ENCODE measurements at places on chromosomes 6 and 20.

DNA sequence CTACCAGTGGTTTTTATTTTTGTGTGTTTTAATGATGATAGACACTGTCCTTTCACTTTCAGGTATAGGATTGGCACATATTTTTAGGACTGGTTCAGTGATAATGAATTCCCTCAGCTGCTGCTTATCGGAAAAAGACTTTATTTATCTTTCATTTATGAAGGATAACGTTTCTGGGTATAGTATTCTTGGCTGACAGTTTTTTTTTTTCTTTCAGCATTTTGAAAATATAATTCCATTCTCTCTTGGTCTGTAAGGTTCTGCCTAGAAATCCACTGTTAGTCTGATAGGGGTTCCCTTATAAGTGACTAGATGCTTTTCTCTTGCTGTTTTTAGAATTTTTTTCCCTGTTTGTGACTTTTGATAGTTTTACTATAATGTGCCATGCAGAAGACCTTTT lies 313.1 kb downstream of the TENT5A start:
- H3K4me1 ChIP-seq, result no peaks in the 10 kb centered on the region
- H3K36me3 ChIP-seq, result no peaks in the 10 kb centered on the region
- H3K27me3 ChIP-seq, result no peaks in the 10 kb centered on the region
- H3K27ac ChIP-seq, result no peak overlapping the region
- DNase-seq, result no peak

DNA sequence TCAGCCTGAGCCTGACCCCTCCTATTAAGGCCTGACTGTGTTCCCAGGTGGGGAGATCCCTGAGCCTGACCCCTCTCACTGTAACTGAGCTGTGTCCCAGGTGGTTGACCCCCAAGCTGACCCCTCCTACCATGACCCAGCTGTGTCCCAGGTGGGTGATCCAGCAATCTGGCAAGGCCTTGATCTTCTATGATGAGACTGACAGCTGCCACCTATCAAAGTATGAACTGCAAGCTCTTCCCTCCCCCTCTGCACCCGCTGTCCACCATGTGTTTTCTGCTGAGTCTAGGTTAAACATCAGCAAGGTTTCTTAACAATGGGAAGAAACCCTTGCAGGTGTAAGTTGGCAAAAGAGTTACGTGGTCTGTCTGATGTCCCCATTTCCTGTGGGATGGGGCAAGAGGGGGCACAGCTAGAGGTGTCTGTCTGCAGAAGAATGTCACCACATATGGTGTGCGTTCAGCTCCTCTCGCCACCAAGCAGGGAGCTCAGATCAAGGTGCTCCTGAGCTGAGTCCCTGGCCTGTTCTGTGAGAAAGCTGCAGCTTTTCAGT lies 5.9 kb downstream of the PXDC1 start:
- H3K4me1 ChIP-seq, result peaks cover 6% of the 10 kb centered on the region
- peaks cover 49% of the 10 kb centered on the region for H3K27me3 ChIP-seq
- DNase-seq, result no peak
- H3K36me3 ChIP-seq, result no peaks in the 10 kb centered on the region
- H3K27ac ChIP-seq, result no peak overlapping the region
- H3K4me3 ChIP-seq, result no peak overlapping the region

- no peaks in the 10 kb centered on the region for H3K27me3 ChIP-seq
- peaks cover 46% of the 10 kb centered on the region for H3K36me3 ChIP-seq
- no peak overlapping the region for H3K27ac ChIP-seq
- DNase-seq, result no peak
- H3K4me3 ChIP-seq, result no peak overlapping the region
- no peaks in the 10 kb centered on the region for H3K4me1 ChIP-seq
These were observed 12.2 kb downstream of the GTPBP2 start for GRCh38 chr6:43616725-43617472.

- DNase-seq, result no peak
- peaks cover 24% of the 10 kb centered on the region for H3K27me3 ChIP-seq
- H3K36me3 ChIP-seq, result no peaks in the 10 kb centered on the region
- H3K4me1 ChIP-seq, result peaks cover 6% of the 10 kb centered on the region
- H3K4me3 ChIP-seq, result no peak overlapping the region
These were observed 140.6 kb downstream of the RPS12 start for GRCh38 chr6:132954936-132955335.

- peaks cover 58% of the 10 kb centered on the region for H3K4me1 ChIP-seq
- H3K4me3 ChIP-seq, result peak overlapping the region; percentile 45
- no peak for DNase-seq
- H3K27me3 ChIP-seq, result no peaks in the 10 kb centered on the region
These were observed 27.7 kb downstream of the RIPOR2 start for GRCh38 chr6:24907919-24908649.

- H3K27me3 ChIP-seq, result no peaks in the 10 kb centered on the region
- H3K4me3 ChIP-seq, result no peak overlapping the region
- no peaks in the 10 kb centered on the region for H3K4me1 ChIP-seq
- no peak for DNase-seq
- no peak overlapping the region for H3K27ac ChIP-seq
These were observed 9.3 kb downstream of the ANGPT4 start for GRCh38 chr20:906703-907270.

DNA sequence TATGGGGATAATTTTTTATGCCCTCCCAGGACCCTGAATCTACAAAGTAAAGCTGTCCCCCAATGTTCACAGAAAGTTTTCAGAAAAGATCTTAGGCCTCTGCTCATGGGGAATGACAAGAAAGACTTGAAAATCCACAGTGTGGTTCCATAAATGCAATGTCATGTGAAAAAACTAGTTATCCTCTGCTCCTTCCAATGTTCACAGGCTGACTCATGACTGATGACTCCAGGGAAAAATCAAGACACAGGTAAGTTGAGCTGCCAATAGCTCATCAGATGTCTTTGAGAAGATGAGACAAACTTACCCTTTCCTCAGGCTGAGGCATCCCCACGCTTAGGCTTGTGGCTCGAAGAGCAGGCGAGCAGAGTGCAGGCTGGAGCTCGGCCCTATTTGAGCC lies 14.8 kb upstream of the BCLAF1 start:
- H3K36me3 ChIP-seq, result no peaks in the 10 kb centered on the region
- H3K27ac ChIP-seq, result no peak overlapping the region
- no peak overlapping the region for H3K4me3 ChIP-seq
- no peaks in the 10 kb centered on the region for H3K4me1 ChIP-seq
- no peak for DNase-seq

GRCh38 chr6:168666699-168667427 lies 225.9 kb downstream of the SMOC2 start:
- no peak overlapping the region for H3K27ac ChIP-seq
- H3K4me1 ChIP-seq, result no peaks in the 10 kb centered on the region
- no peaks in the 10 kb centered on the region for H3K27me3 ChIP-seq
- no peaks in the 10 kb centered on the region for H3K36me3 ChIP-seq
- no peak overlapping the region for H3K4me3 ChIP-seq

DNA sequence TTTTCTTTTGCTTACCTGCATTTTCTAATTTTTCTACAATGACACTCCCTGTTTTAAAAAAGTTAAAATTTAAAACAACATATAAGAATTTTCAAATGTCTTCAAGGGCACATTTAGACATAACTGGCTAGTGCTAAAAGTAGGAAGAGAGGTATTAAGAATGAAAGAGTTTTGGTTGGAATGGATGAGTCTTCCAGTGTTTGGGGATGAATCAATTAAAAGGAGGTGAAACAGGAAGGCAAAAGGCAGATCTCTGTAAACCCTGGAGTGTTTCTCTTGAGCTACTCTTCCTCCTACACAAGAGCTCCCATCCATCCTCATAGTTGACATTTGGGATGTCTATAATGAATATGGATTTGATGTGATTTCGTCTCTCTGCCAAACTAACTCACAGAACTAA lies 238.5 kb upstream of the SUPT3H start:
- H3K4me1 ChIP-seq, result peaks cover 52% of the 10 kb centered on the region
- H3K27ac ChIP-seq, result peak overlapping the region; percentile 50
- H3K4me3 ChIP-seq, result no peak overlapping the region
- no peaks in the 10 kb centered on the region for H3K27me3 ChIP-seq

- H3K27ac ChIP-seq, result no peak overlapping the region
- H3K4me3 ChIP-seq, result no peak overlapping the region
- no peak for DNase-seq
These were observed 121.5 kb downstream of the DNAH8 start for GRCh38 chr6:38836585-38836984.

- no peak for DNase-seq
- no peaks in the 10 kb centered on the region for H3K36me3 ChIP-seq
- no peak overlapping the region for H3K27ac ChIP-seq
- H3K27me3 ChIP-seq, result peaks cover 60% of the 10 kb centered on the region
- H3K4me3 ChIP-seq, result peak overlapping the region; percentile 24
These were observed 823 bp downstream of the NHLRC1 start for GRCh38 chr6:18121580-18122127.

- H3K27me3 ChIP-seq, result no peaks in the 10 kb centered on the region
- no peak for DNase-seq
- no peak overlapping the region for H3K27ac ChIP-seq
- H3K4me3 ChIP-seq, result no peak overlapping the region
- no peaks in the 10 kb centered on the region for H3K4me1 ChIP-seq
These were observed 11.8 kb upstream of the BPIFB6 start for GRCh38 chr20:33019465-33020277.

- peaks cover 29% of the 10 kb centered on the region for H3K4me1 ChIP-seq
- no peaks in the 10 kb centered on the region for H3K36me3 ChIP-seq
- no peak overlapping the region for H3K4me3 ChIP-seq
- no peak for DNase-seq
These were observed 20.6 kb upstream of the SLC9A8 start for GRCh38 chr20:49792006-49792405.

DNA sequence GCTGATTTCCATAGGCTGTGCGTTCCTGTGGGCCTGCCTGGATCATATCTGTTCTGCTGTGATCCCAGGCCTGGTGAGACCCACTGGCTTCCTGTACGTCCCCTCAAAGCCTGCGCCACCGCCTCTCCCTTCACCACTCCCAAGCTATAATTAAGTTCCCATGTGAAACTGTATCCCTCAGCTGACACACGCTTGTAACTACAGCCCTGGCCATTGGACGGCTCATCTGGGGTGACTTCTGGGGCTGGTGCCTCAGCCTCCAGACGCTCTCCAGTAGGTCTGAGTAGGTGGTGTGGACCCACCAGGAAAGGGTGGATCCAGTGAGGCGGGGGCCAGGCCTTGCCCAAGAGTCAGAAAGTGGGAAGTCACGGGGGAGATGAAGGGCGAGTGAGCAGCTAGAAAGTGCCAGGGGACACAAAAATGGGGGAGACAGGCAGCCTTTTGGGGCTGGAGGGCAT lies 21.0 kb downstream of the PPARD start:
- no peak for DNase-seq
- peaks cover 24% of the 10 kb centered on the region for H3K4me1 ChIP-seq
- no peak overlapping the region for H3K4me3 ChIP-seq

- peaks cover 5% of the 10 kb centered on the region for H3K4me1 ChIP-seq
- no peak overlapping the region for H3K27ac ChIP-seq
- no peak overlapping the region for H3K4me3 ChIP-seq
- H3K36me3 ChIP-seq, result no peaks in the 10 kb centered on the region
- DNase-seq, result no peak
- H3K27me3 ChIP-seq, result peaks cover 5% of the 10 kb centered on the region
These were observed 167.8 kb upstream of the CENPW start for GRCh38 chr6:126172131-126172530.

- no peaks in the 10 kb centered on the region for H3K36me3 ChIP-seq
- no peak overlapping the region for H3K27ac ChIP-seq
- no peaks in the 10 kb centered on the region for H3K27me3 ChIP-seq
- H3K4me3 ChIP-seq, result no peak overlapping the region
- DNase-seq, result no peak
- H3K4me1 ChIP-seq, result no peaks in the 10 kb centered on the region
These were observed 388.2 kb downstream of the TBC1D32 start for GRCh38 chr6:120945905-120946594.

DNA sequence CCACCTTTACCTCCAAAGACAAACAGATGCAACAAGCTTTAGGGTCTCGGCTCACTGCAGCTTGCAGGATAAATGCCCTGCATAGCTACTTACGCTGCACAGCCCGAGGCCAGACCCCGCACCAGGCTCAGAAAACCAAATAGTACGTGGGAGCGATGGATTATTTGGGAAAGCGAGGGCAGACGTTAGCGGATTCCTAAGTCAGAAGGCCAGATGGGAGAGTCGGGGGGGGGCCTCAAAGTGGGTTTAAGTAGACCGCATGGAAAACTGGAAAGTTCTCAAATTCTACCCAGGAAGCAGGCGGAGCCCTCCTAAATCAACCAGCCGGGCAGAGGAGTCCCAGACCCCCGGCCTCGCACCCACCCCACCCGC lies 382 bp downstream of the SFT2D1 start:
- peaks cover 7% of the 10 kb centered on the region for H3K4me1 ChIP-seq
- H3K27me3 ChIP-seq, result peaks cover 2% of the 10 kb centered on the region
- DNase-seq, result no peak
- peaks cover 13% of the 10 kb centered on the region for H3K36me3 ChIP-seq
- peak overlapping the region; percentile 89 for H3K4me3 ChIP-seq

DNA sequence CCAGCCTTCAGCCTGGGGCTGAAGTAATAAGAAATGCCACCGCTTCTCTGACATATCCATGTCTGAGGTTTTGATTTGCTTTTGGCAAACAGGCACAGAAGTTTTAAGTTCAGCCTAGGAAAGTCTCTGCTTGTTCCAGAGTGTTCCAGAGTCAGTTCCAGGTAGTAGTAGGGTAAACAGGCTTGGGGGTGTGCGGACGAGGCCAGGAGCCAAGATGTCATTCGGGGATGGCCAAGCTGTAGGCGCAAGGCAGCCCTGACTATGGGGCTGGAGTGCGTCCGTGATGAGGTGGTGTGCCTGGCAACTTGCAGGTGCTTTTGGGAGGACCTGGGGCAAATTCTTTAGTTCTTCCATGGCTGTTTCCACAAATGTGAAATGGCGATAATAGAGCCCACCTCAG lies 60.3 kb downstream of the IRF4 start:
- peaks cover 5% of the 10 kb centered on the region for H3K36me3 ChIP-seq
- no peak overlapping the region for H3K4me3 ChIP-seq
- no peaks in the 10 kb centered on the region for H3K27me3 ChIP-seq
- H3K4me1 ChIP-seq, result peaks cover 34% of the 10 kb centered on the region

DNA sequence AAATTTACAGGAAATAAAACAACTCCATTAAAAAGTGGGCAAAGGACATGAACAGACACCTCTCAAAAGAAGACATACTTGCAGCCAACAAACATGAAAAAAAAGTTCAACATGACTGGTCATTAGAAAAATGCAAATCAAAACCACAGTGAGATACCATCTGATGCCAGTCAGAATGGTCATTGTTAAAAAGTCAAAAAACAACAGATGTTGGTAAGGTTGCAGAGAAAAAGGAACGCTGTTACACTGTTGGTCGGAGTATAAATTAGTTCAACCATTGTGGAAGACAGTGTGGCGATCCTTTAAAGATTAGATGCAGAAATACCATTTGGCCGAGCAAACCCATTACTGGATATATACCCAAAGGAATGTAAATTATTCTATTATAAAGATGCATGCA lies 858.0 kb upstream of the FLRT3 start:
- H3K27ac ChIP-seq, result no peak overlapping the region
- DNase-seq, result no peak
- H3K27me3 ChIP-seq, result no peaks in the 10 kb centered on the region

DNA sequence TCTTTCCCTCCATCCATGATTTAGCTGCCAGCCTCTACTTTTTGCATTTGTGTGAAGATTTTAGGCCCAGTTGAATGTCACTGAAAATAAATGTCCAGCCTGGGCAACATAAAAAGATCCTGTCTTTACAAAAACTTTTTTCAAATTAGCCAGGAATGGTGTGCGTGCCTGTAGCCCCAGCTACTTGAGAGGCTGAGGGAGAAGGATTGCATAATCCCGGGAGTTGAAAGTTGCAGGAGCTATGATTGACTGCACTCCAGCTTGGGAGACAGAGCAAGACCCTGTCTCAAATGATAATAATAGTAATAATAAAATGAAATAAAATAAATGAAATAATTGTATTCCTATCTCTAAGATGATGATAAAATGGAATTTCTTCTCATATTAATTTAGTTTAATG lies 5.0 kb upstream of the GFOD1 start:
- no peak overlapping the region for H3K27ac ChIP-seq
- no peak for DNase-seq
- peaks cover 8% of the 10 kb centered on the region for H3K4me1 ChIP-seq
- no peaks in the 10 kb centered on the region for H3K36me3 ChIP-seq
- H3K4me3 ChIP-seq, result no peak overlapping the region
